NCI-H187 treated with DMSO at 0.1 percent for 48 hours (cell line): ENCODE measurements at places on chromosomes 1 and 21.

GRCh38 chr1:43783671-43784205 lies 76.4 kb downstream of the ST3GAL3 start:
- no peak for DNase-seq

DNA sequence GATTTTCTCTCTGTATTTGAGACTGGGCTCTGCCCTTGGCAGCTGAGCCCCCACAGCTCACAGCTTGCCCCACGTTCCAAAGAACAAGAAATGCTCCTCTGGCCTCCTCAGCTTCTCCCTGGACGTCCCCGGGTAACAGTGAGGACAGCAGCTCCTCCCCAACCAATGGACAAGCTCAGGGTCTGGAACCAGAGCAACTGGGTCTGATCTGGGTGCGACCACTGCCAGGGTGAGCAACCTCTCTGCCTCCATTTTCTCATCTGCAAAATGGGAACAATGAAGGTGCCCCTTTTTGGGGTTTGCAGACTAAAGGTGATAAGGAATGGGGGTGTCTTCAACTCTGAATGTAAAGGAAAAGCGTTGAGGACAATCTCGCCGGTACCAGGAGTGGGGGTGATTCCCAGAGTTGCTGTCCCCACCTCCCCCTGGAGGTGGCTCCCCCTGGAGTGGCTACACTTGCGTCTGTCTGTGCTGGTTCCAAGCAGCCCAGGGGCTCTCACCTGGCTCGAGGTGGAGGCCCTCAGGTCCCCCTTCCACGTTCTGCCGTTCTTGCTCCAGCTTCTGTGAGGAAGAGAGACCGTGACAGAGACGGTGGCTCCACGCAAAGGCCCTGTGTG lies 6.9 kb downstream of the C21orf58 start:
- DNase-seq: no peak

DNA sequence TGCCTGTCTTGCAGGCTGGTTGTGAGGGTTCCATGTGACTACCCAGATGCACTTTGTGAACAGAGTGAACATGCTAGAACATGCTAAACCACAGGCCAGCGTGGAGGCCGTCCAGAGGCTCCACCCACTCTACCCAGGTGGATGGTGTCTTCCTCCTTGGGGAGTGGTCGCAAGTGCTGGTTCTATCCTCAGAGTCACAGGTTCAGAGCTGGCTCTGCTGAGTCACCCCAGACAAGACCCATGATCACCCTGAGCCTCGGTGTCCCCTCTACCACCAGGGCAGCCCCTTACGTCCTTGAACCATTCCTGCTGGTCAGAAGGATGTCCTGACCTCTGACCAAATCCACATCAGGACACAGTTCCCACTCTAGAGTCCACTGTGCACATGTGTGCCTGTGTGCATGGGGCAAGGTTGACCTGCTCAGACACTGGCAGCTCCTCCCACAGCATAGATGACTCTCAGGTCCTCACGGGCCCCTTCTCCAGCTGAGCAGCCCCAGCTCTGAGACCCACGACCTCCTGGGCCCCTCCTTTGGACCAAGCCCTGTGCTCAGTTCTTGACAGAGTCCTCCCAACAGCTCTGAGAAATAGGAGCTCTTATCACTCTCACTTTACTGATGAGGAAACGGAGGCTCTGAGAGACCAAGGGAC lies 391.8 kb downstream of the MATN1 start:
- no peak for DNase-seq

- DNase-seq: no peak
These were observed 21.4 kb upstream of the BLACAT1 start for GRCh38 chr1:205477121-205477758.

DNA sequence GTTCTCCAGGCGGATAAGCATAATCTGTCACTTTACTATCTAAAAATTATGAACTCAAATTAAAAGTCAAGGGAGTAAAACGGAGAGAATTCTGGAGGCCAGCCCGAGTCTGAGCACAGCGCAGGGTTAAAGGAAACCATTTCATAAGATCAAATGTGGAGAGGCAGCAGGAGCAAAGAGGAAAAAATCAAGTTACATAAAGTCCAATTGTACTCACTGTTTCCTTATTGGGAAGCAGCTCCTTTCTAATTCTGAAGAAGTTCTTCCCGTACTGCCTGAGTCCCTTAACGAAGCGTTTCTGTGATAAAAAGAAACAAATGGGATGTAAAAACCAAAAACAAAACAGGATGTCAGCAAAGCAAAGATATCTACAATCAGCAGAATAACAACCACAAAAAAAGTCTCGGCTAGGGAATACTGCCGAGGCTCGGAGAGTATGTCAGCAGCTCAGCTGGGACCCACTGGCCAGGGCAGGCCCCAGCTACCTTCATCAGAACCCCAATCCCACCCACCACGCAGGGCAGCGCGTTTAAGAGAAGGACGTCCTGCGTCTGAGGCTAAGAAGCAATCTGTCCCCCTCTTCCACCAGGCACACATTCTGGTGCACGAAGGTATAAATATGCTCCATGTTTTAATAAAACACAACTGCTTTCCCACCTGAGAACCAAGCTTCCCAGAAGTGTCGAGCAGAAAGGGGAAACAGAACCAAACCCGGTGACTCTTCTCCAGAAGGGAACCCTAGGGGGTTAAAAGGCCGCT lies 104.8 kb downstream of the SLC45A1 start:
- DNase-seq: no peak

DNA sequence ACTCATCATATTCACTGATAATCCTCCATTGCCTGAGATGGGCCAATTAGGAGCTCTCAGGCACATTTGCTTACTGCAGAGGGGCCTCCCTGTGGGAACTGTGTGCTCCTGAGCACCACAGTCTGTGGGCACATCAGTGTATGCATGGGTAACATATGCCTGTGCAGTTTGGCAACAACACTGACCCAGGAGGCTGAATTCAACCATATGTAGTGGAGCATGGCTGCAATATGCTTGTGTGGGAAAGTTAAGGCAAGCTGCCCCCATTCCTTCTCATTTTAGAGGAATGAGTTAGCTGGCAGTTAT lies 11.8 kb upstream of the FMOD start:
- no peak for DNase-seq

- no peak for DNase-seq
These were observed 261.2 kb upstream of the AJAP1 start for GRCh38 chr1:4393191-4393590.

DNA sequence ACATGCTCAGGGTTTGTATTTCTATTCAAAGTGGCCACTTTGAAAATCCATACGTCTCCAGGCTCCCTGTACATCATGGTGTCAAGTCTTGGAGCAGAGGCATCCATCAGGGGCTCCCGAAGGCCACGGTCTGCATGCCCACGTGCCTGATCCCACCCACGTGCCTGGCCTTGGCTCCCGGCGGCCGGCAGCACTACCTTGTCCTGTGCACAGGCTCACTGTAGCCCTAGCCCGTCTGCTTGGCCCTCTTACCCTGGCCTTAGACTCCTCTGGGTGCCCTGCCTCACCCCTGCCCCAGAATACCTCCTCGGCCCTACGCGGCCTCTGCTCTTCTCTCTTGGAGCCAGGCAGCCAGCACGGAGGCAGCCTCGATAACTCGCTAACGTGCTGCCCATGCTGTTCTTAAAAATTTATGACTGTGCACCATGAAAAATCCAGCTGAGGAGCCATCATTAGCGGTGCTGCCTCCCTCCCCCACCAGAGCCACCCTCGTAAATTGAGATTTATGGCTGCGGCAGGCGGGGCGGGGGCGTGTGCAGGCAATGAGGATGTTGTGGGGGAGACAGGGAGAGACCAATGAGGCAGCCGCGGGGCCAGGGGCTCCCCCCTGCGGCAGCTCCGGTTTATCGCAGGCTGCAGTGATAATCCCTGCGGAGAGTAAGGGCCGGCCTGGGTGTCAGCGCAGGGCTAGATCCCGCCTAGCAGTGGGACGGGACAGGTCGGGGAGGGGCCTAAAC lies 24.6 kb downstream of the DMAP1 start:
- peak; percentile 61 for DNase-seq

DNA sequence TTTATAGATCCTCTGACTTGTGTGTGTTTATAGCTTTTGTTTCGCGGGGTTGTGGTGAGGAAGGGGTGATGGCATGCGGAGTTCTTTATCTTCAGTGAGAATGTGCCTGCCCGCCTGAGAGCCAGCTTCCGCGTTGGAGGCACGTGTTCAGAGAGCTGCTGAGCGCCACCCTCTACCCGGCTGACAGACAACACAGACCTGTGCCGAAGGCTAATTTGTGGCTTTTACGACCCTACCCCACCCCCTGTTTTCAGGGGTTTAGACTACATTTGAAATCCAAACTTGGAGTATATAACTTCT lies 14.4 kb upstream of the CD101 start:
- no peak for DNase-seq

DNA sequence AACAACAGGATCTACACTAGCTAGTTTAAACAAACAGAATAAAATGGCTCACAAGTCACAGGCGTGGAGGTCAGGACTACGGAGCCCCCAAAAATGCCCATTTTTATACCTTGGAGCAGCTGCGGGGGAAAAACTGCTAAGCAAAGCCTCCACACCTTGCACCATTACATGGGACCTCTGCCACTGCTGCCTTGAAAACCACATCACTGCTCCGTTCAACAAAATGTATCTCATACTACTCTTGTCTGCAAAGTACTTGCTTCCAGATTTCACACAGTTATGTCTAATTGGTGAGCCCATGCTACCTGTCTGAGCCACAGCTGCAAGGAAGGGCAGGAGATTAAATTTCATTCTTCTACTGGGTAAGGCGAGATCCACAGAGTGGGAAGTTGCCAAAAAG lies 24.4 kb downstream of the MRPL39 start:
- no peak for DNase-seq

GRCh38 chr1:221098471-221099405 lies 219.5 kb downstream of the HLX start:
- DNase-seq: no peak
